ENCODE measurements at places on chromosomes 13 and 19.

GRCh38 chr13:49219647-49220035 lies 497 bp upstream of the MLNR start:
- H3K4me3 ChIP-seq = peak overlapping the region; percentile 17
- no peak overlapping the region for H3K27ac ChIP-seq
- no peaks in the 10 kb centered on the region for H3K36me3 ChIP-seq
- peaks cover 39% of the 10 kb centered on the region for H3K4me1 ChIP-seq
- peaks cover 48% of the 10 kb centered on the region for H3K27me3 ChIP-seq

GRCh38 chr13:66994517-66995202 lies 235.5 kb downstream of the PCDH9 start:
- H3K36me3 ChIP-seq = no peaks in the 10 kb centered on the region
- H3K27me3 ChIP-seq = no peaks in the 10 kb centered on the region
- peaks cover 5% of the 10 kb centered on the region for H3K4me1 ChIP-seq
- no peak for DNase-seq
- H3K4me3 ChIP-seq = no peak overlapping the region

GRCh38 chr13:49494645-49495044 lies 1.1 kb upstream of the PHF11 start:
- no peaks in the 10 kb centered on the region for H3K27me3 ChIP-seq
- DNase-seq = no peak
- no peaks in the 10 kb centered on the region for H3K36me3 ChIP-seq
- H3K4me3 ChIP-seq = peak overlapping the region; percentile 51
- peaks cover 25% of the 10 kb centered on the region for H3K4me1 ChIP-seq
- peak overlapping the region; percentile 96 for H3K27ac ChIP-seq

DNA sequence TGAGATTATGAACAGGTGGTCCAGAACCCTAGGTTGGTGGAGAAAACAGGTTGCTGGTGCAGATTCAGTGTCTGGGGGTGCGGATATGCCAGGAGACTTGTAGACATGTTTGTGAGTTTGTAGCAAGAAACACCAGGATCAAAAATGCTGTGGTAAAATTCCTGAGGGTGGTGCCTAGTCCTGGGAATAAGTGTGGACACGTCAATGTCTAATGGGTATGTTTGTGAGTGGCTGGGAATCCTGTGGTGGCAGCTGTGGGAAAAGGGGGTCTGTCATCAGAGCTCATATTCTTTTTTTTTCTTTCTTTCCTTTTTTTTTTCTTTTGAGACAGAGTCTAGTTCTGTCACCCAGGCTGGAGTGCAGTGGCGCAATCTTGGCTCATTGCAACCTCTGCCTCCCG lies 7.2 kb downstream of the ZNF708 start:
- peaks cover 23% of the 10 kb centered on the region for H3K36me3 ChIP-seq
- no peak overlapping the region for H3K4me3 ChIP-seq
- no peaks in the 10 kb centered on the region for H3K27me3 ChIP-seq
- no peaks in the 10 kb centered on the region for H3K4me1 ChIP-seq

DNA sequence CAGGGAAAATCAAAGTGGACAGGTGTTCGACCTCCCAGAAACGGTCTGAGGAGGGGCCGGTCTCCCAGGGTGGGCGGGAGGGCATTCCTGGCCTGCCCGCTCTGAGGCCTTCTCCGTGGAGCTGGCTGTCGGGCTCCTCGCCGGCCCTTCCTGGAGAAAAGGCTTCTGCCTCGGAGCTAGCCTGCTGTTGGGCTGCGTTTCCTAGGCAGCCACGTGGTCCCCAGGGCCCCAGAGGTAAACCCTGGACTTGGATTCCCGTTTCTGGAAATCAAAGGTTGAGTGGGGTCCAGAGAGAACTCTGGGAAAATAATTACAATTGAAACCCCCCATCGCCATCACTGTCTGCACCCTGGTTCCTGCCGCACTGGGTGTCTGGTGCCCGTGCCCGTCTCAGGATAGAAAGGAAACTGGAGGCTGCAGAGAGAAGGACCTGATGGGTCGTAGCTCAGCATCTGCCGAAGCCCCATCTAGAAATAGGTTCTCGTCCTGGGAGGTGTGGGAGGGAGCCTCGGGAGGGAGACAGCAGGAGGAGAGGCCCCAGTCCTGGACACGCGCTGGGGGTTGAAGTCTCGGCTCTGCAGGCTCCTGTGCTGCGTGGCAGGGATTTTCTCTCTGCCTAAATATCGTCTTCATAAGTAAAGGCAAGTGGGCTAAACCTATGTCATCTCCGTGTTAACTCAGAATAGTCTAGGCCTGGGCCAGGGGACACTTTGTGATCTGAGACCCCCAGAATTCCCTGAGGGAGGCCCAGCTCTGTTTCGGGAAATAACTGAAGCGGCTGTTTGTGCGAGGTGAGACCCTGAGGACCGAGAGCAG lies 7.7 kb upstream of the PROZ start:
- H3K27me3 ChIP-seq = peaks cover 25% of the 10 kb centered on the region
- no peak for DNase-seq
- peaks cover 26% of the 10 kb centered on the region for H3K4me1 ChIP-seq

- no peaks in the 10 kb centered on the region for H3K4me1 ChIP-seq
- H3K27me3 ChIP-seq = peaks cover 9% of the 10 kb centered on the region
- DNase-seq = no peak
- H3K4me3 ChIP-seq = no peak overlapping the region
- no peaks in the 10 kb centered on the region for H3K36me3 ChIP-seq
Observed at GRCh38 chr19:28019901-28020300, 1193.0 kb downstream of the UQCRFS1 start.

DNA sequence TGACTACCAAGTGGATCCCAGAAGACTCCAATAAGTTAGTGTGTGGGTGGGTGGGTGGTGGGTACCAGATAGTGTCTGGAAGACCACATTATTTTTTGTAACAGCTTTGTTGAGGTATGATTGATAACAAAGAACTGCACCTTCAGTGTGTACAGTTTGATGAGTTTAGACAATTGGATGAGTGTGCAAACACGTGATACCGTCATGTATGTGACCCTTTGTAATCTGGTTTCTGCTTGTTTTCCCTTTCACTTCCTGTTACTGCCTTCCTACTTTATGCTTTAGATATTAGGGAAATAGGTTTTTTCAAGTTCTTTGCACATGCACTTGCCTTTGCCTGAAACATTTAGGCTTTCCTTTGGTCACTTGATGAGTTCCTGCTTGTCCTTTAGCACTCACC lies 8.5 kb downstream of the RPL21 start:
- H3K4me3 ChIP-seq = no peak overlapping the region
- no peak for DNase-seq
- H3K27me3 ChIP-seq = no peaks in the 10 kb centered on the region
- no peaks in the 10 kb centered on the region for H3K36me3 ChIP-seq
- H3K4me1 ChIP-seq = no peaks in the 10 kb centered on the region

Data from left lung (tissue), 14 donors.